ENCODE measurements at places on chromosomes 2 and 18.
A peak's percentile ranks its signal among the peaks of the same experiment; 100 is the strongest.

DNA sequence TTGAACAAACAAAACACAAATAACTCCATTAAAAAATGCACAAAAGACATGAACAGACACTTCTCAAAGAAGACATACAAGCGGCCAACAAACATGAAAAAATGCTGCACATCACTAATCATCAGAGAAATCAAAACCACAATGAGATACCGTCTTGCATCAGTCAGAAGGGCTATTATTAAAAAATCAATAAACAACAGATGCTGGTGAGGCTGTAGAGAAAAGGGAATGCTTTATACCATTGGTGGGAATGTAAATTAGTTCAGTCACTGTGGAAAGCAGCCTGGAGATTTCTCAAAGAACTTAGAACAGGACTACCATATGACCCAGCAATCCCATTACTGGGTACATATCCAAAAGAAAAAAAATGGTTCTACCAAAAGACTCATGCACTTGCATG lies 37.8 kb downstream of the GPR155 start:
- DNase-seq: no peak

DNA sequence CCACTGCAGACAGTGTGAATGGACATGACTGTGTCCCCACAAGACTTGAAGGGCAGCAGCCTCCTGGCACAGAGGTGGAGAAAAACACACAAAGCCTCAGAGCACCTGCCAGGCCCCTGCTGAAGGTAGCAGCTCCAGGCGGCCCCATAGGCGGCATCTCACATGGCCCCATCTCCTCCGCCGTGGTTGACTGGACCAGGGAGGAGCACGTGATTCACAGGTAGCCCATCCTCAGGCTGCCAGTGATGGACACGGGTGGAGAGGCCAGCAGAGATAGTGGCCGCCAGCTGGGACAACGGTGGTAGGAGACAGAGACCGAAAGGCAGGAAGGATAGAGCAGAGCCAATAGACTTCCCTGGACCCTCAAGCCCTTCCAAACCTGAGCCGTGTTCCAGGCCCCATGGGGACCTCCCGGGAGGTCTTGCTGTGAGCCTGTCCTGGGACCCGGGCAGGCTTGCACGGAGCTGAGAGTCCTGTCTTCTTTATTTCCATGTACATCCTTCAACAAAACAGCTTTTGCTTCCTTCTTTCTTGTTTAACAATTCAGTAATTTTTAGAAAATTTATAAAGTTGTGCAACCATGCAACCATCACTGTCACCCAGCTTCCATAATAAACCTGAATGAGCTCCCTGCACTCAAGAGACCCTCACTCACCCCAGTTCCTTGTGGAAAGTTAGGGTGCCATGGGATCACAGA lies 26.9 kb downstream of the GPR55 start:
- no peak for DNase-seq

GRCh38 chr2:144489315-144489916 lies 30.5 kb downstream of the ZEB2 start:
- no peak for DNase-seq

DNA sequence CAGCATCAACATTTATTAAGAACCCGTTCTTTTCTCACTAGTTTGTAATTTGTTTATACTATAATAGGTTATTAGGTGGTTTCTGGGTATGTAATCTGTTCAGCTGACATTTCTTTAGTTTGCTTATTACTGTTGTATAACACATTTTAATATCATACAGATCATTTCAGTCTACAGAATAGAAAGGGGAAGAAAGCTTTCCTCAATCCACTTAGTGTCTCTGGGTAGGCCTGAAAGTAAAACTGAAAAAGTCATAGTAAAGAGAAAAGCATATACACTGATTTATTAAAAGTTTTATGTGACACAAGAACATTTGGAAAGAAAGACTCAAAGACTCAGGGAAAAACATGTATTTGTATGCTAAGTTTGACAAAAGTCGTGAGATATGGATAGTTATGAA lies 16.8 kb upstream of the KCNJ3 start:
- DNase-seq: no peak

GRCh38 chr18:44986933-44987332 lies 306.2 kb downstream of the SETBP1 start:
- DNase-seq: no peak

GRCh38 chr2:128298846-128299507 lies 19.7 kb downstream of the HS6ST1 start:
- no peak for DNase-seq

DNA sequence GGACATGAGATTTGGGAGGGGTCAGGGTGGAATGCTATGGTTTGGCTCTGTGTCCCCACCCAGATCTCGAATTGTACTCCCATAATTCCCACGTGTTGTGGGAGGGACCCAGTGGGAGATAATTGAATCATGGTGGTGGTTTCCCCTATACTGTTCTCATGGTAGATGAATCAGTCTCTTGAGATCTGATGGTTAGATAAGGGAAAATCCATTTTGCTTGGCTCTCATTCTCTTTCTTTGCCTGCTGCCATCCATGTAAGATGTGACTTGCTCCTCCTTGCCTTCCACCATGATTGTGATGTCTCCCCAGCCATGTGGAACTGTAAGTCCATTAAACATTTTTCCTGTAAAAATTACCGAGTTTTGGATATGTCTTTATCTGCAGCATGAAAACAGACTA lies 80.9 kb upstream of the GALNT5 start:
- no peak for DNase-seq

DNA sequence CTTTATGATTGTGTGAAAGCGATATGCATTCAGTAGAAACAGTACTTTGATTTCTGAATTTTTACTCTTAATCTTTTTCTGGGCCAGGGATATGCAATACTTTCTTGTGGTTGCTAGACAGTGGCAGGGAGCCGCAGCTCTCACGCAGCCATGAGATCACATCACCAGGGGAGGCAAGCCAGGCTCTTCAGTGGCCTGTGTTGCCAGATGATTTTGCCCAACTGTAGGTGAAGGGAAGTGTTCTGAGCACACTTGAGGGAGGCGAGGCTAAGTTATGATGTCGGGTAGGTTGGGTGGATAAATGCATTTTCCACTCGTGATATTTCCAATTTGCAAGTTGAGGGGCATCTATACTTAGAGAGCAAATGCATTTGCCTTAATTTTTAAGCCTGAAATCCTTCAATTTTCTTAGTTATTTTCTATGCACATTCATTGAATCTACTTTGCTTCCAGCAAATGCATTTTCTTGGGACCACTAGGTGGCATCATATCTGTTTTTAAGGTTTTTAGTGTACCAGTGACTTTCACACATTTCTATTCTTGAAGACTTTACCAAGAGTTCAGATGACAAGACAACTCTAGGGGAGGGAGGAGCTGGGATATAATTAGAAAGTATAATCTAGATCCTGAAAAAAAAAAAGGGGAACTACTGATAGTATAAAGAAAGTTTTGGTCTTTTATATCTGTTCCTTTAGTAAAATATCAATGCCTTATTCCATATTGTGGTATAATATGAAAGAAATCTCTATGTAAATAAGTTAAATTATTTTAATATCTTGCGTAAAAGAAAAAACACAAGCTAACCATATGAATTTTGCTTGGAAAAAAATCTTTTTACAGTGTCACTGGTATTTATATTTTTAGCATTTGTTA lies 643.3 kb downstream of the SOCS6 start:
- DNase-seq: peak; percentile 33

- no peak for DNase-seq
Measured at GRCh38 chr2:232926431-232926939, 56.4 kb downstream of the SNORC start.

GRCh38 chr2:40279001-40279400 lies 172.9 kb downstream of the SLC8A1 start:
- no peak for DNase-seq

Measured in astrocyte of the cerebellum (primary cell).